ENCODE measurements at places on chromosomes 1 and 21.

GRCh38 chr1:29591601-29592260 is 355.4 kb downstream of the PTPRU start:
- DNase-seq = no peak

DNA sequence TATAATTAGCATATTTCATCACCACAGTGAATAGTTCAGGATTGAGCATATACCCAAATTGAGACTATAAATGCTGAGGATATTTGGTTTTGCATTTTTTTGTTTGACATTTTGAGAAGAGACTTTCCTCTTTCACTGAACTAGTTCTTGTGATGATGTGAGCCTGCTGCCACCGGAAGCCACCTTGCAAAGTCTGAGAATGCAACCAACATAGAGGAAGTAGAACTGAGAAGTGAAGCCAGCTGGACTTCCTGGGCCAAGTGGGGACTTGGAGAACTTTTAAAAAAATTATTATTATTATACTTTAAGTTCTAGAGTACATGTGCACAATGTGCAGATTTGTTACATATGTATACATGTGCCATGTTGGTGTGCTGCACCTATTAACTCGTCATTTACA is 102.3 kb downstream of the RPE65 start:
- DNase-seq = no peak

DNA sequence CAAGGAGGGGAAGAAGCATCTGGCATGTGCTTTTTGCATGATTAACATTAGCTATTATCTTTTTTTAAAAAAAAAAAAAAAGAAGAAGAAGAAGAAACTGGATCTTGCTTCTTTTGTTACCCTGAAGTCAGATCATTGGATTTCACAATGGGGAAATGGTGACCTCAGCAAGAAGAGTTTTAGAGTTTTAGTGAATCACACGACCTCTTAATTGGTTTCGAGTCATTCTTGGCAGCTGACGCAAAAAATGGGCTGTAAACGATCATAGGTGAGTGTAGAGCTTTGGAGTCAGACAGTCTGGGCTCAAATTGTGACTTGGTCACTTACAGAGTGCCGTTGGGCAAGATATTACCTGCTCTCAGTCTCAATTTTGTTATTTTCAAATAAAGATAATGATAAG is 33.3 kb upstream of the PGBD5 start:
- DNase-seq = no peak

DNA sequence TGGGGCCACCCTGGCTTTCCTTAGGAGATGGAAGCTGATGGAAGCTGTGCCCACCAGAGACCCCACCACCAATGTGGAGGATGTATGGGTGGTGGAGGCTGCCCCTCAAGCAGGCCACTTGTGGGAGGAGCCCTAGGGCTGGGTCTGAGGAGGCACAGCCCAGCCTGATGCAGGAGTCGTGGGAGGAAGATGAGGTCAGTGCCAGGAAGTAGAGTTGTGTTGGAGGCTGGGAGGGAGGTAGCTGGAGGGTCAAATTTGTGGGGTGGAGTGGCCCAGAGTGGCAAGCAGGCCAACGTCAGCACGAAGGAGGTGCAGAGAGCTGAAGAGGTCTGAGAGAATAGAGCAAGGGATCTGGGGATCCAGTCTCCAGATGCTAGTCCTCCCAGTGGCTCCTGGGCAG is 119.0 kb upstream of the USP24 start:
- no peak for DNase-seq

DNA sequence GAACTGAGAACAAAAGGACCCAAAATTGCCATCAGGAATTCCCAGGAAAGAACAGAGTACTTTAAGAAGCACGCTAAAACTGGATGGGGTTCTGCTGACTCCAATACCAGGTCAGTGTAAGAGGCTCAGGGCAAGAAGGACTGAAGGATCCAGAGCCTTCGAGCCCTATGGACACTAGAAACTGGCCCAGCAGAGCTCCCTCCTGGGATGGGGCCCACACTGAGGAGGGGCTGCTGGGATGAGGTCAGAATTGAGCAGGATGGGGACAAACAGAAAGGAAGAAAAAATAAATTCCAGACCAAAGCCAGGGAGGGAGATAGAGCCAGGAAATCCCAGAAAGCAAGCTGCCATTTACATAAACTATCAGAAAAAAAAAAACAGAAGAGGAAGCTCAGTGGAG is 222.4 kb upstream of the COA6 start:
- no peak for DNase-seq

DNA sequence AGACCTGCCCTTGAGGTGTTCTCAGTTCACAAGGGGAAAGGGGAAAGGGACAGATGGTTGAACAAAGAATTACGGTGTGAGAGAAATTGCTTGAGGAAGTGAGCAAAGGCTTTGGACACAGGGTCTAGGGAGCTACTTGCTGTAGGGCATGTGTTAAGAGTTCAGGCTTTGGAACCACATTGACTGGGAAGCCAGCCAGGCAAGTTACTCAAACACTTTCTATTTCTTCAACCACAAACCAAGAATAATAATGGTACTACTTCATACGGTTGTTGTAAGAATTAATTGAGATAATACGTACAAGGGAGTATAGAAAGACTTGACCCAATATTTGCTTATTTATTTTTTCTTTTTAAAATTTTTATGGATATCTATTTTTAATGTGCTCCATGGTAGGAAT is 26.6 kb downstream of the AK4 start:
- DNase-seq = no peak

DNA sequence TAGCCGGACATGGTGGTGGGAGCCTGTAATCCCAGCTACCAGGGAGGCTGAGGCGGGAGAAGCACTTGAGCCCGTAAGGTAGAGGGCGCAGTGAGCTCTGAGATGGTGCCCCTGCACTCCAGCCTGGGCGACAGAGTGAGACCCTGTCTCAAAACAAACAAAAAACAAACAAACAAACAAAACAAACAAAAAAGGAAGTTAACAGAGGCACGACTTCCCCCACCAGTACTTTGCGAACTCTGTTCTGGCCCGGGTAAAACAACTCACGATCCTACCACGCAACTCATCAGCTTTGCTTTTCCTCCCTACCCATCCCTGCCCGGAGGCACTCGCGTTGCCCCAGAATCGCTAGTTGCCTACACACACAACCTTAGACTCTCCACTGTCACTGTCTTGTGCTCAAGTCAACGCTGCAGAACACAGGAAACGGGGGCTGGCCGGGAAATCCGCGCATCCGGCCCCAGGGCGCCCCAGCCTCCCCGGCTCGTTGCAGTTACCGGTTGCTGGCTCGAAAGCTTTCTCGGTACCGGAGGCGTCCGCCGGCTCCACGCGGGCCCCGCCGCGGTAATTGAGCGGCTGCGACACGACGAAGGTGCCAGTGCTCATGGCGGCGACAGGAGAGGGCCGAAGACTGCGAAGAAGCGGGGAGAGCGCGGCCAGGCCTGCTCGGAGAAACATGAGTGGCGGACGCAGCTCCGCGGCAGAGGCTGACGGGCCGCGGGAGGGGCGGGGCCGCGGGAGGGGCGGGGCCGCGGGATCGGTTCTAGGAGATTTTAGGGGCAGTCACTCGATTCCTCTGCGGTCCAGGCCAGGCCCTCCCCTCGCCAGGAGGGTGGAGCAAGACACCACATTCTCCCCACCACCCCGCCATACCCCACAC is at the start of gene ALDH9A1:
ALDH9A1 (minus strand) TSS at position 682 of the 880 bp plus-strand sequence; CDS start at position 678, 4 bp downstream.
- peak; percentile 94 for DNase-seq

DNA sequence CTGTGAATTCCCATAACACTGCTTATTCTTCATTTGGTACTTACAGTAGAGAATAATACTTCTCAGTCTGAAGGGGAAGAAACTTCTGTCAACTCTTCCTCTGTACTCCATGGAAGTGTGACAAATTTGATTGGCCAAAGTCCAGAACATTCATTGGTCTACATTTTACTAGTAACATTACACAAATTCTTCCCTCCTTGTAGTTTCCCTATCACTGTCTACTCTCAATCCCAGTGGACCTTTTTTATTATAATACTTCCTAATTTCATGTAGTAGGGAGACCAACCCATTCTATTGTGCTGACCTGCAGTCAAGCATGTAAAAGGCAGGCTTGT is 74.7 kb downstream of the ALG6 start:
- no peak for DNase-seq

Data from activated CD4-positive, alpha-beta T cell treated with anti-CD3 and anti-CD28 coated beads, Interleukin-10, Interleukin-2, amounts not matched to agents 100 ng/mL and 50 ng/mL, durations not matched to agents 16 hours and 8 hours (primary cell).